ENCODE measurements at places on chromosomes 16 and 17.
A peak's percentile ranks its signal among the peaks of the same experiment; 100 is the strongest.

DNA sequence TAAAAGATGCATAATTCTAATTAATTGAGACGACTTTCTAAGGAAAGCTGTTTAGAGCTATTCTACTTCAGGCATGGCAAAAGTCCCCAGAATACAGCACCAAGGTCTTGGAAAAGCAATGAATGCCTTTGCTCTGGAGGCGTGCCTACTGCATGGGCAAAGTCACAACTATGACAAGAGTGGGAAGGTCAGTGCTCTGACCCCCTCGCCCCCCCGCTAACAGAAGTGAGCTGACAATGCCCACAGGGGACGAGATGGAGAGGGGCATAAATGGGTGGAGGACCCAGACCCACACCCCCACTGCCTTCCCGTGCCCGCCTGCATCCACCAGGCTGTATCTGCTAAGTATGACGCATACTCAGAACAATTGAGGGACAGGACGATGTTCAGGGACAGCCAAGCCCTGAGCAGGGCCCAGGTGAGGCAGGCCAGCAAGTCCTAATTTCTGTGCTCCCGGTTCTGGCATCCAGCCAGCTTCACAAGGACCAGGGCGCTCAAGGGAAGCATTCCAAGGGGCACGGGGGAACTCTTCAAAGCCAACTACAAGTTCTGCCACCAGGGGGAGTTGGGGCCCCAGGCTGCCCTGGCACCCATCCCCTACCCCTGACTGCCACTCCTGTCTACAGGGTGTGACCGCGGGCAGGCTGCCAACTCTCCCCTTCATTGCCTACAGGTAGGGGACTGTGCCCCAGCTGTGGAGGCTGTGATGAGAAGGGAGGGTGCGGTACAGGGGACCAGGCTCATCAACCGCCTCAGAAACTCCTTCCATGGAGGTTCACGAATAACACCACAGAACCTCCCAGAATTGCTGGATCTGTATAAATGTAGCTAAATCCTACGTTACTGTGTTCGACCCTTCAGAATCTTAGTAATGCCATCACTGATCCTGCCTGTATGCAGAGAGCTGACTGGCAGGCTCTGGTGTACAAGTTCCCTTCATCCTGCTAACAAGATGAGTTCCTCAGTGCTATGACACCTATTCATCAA, 20.8 kb downstream of the NPRL3 start:
- DNase-seq, result peak; percentile 73

GRCh38 chr17:76213491-76213890, 26.8 kb downstream of the RNF157 start:
- DNase-seq, result no peak

GRCh38 chr16:22668318-22668717, 145.6 kb upstream of the HS3ST2 start:
- no peak for DNase-seq

DNA sequence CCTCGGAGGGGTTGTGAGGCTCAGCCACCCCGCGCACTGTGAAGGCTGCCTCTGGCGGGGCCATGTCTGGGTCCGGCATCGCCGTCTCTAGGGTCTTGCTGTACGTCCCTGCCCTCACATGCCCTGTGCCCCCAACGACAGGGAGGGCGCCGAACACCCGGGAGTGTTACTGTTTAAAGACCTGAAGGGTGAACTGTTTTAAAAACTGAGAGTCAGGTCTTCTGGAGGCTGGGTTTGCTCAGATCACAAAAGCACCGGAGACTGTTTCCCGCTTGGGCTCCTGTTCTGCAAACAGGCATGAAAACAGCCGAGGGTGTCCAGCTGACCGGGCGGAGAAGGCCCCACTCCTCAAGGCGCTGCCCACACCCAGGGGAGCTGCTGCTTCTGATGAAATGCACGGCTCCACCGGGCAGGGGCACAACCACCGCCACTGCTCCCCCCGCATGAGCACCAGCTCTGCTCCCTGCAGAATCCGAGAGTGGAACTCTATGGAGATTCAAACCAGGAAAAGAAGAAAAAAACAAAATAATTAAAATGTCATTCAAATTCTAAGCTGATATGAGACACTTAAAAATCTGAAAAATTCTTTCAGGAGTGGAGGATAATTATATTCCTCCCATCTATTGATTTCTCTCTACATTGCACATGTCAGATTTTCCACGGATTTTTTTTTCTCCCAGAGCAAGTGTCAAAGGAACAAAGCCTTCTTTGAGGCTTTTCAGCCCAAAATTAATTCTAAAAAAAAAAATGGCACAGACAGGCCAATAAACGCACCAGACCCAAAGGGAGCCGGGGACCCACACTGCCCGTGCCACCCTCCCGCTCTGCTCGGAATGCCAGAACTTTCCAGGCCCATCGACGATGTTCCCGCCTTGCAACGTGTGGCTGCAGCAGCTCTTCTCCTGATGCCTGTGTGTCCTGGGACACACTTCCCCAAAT, 74.3 kb downstream of the LMF1 start:
- no peak for DNase-seq

DNA sequence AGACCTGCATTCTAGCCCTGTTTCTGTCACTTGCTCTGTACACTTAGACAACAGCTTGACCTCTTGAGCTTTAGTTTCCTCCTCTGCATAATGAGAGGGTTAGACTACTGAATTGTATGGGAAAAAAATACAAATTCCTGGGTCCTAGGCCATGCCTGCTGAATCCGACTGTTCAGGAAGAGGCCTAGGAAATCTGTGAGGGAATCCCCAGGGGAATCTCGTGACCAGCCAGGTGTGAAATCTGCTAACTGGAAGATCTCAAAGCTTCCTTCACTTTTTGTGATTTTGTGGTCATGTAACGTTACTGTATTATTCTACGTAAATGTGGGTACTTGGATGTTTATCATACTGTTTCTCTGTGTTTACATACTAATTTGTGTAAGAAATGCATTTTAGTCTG, 58.2 kb downstream of the CYLD start:
- no peak for DNase-seq

DNA sequence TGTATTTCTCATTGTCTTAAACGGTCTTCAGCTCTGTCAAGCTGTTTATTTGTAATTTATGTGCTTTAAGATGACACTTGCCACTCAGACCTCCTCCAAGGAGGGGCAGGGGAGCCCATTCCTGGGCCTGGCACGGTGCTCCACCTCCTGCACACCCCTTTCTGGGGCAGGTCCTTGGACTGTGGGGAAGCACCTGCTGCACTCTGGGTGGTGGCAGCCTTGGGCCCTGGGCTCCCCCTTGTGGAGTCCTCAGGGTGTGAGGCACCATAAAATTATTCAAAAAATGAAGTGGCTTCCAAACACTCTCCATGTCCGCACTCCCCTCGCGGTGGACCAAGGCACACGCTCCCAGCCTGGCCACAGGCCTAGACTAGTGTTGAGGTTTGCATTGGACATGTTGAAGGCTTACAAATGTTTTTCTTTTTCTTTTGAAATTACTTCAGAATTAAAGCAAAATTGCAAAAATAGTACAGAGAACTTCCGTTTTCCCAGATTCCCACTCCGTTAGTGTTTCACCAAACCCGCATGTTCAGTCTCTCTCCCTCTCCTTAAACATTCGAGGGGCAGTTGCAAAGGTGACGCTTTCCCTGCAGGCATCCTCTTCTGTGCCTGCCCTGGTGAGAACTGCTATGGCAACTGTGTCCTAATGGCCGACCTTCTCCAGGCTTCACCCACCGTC, 32.4 kb downstream of the FOXK2 start:
- peak; percentile 76 for DNase-seq

GRCh38 chr16:6165330-6165979, 1067.9 kb upstream of the EEF2KMT start:
- no peak for DNase-seq

DNA sequence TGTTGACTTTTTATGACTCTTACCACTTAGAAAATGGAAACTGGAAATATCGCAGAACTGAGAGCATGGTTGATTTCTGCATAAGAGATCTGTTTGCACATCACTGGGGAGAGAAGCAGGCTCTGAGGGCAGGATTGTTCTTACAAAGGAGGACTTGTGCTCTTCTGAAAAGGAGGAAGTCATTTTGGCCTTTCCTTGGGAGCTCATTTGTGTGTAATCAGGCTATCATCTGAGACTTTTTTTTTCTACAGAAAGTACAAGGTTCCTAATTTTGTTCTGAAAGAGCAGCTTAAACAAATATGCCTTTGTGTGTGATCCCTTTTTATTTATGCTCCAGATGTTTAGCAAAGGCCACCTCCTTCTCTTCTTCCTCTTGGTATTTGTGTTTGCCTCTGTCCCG, 145.7 kb upstream of the CACNG5 start:
- DNase-seq, result no peak

GRCh38 chr17:81511804-81512561, 616 bp downstream of the ACTG1 start:
- DNase-seq, result no peak

GRCh38 chr16:89425523-89425922, 64.8 kb downstream of the ANKRD11 start:
- no peak for DNase-seq

- no peak for DNase-seq
These were observed 106.8 kb downstream of the METRNL start for GRCh38 chr17:83186226-83186625.

DNA sequence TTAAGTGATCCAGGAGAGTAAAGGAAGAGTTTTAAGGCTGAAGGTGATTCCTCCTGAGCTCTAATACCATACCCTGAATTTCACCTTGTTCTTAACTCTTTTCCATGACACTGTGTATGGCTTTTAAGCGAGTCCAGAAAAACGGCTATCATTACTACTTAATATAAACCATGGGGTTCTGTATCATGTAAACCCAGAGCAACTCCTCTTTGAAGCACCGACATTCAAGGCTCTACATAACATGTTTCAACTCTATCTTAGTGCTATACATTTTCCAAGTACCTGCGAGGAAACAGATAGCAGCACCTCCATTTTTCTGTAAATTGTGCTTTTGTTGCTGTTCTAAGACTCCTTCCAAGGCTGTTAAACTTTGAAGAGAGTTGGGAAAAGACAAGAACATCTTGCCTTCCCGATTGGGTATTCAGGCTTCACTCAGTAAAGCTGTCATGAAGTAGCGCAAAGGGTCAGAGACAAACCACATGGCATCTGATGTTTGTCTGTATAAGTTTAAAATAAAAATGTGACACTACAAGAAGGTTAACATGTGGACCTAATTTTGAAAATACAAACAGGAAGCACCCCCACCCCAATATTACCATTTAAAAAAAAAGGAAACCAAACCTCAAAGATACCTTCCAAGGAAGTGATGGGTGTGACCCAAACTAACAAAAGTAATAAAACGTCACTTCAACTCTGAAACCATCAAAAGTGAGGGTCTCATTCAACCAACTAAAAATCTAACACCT, 3.9 kb downstream of the STAT5B start:
- DNase-seq, result no peak

- DNase-seq, result no peak
These were observed 541 bp downstream of the CCL3 start for GRCh38 chr17:36089339-36089865.

All from SHP77 (cell line).